ENCODE measurements at places on chromosomes 2 and 18.

GRCh38 chr2:100704156-100704555, 115.8 kb upstream of the NPAS2 start:
- DNase-seq, result no peak

DNA sequence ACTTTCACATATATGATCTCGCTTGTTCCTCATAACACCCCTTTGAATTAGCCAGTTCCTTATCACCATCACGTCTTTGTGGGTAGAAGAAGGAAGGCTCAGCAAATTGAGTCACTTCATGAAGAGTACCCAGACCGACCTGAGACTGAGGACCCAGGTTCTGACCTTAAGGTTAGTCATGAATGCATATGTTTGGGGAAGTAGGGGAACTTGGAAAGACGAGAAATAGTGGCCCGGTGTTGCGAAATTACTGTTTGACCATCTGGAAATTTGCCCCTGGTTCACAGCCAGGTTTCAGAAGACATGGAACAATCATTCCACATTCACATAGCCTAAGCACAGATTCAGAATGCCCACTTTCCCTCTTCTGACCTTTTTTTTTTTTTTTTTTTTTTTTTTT, 59.8 kb downstream of the MEIS1 start:
- peak; percentile 33 for DNase-seq

- no peak for DNase-seq
These were observed 113.9 kb downstream of the MREG start for GRCh38 chr2:215899141-215900074.

- DNase-seq, result no peak
These were observed 46.6 kb downstream of the ID2 start for GRCh38 chr2:8728305-8729015.

DNA sequence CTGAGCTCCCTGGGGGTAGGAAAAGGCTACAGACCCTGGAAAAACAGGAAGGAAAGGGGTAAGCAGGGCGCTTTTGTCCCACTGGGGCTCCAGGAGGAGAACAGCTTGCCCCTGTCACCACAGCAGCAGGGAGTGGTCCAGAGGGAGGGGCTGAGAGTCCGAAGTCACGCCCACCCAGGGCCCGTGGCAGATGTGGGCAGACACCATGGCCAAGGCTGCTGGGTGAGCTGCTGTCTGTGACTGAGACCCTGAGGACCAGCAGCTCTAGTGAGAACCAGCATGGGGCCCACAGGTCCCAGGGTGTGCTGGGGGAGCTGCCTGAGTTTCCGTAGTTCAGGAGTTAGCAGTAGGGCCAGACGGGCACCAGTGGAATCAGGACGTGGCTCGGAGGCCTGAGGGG, 162.0 kb downstream of the SPP2 start:
- DNase-seq, result no peak

DNA sequence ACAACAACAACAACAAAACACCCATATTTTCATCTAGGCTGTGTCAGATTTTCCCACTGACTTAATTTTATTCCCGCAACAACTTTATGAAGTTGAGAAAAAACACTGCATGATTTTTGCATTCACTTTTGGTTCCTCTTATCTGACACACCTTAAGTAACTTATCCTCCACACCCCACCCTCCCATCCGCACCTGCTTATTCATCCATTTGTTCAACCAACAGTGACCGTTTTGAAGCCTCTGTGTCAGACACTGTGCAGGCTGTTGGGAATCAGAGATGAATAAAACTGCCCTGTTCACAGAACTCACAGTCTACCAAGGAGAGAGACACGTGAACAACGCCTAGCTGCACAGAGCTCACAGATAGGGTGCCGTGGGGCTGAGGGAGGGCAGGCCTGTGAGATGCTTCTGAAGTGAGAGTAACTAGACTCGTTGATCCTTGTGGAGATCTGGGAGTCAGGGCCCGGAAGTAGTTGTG, 7.4 kb downstream of the CNNM4 start:
- DNase-seq, result no peak

- DNase-seq, result no peak
These were observed 90.1 kb downstream of the NFATC1 start for GRCh38 chr18:79485788-79486355.

DNA sequence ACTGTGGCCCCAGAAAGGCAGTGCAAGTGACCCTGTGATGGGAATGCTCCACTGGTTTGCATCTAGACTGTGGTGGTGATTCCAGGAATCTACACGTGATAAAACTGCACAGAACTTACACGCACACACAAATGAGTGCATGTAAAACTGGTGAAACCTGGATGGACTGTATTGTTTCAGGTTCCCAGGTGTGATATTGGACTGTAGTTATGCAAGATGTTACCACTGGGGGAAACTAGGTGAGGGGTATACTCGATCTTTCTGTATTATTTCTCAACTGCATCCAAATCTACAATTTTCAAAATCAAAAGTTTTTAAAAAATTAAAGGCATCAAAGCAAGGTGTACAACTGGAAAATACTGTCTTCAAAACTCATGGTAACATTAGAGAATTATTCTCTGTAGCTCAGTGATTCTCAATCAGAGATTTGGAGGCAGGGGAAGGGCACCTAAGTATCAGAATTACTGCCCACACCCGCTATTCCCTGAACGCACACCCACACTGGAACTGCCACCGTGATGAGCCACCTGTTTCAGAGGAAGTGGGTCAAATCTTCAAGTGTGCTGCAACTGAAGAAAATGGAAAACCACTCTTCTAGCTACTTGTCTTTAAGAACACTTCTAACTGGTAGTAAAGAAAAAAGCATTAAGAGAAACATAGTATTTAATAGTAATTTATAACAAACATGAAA, 26.7 kb downstream of the PTPN2 start:
- no peak for DNase-seq

DNA sequence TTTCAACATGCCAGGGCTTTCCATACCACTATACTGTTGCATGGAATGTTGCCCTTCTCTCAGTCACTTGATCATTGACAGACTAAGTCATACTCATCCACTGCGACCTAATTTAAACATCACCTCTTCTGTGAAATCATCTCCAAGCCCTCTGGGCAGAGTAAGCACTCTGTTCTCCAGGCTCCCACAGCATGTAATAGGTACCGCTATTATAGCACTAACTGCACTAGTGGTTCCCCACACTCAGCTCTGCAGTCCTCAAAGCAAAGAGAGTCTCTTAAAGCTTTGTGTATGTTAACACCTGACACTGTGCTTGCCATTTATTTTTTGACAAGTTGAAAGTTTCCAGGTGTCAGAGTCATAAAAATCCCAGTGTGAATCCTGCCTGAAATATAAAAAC, 947.2 kb downstream of the ERBB4 start:
- DNase-seq, result no peak

DNA sequence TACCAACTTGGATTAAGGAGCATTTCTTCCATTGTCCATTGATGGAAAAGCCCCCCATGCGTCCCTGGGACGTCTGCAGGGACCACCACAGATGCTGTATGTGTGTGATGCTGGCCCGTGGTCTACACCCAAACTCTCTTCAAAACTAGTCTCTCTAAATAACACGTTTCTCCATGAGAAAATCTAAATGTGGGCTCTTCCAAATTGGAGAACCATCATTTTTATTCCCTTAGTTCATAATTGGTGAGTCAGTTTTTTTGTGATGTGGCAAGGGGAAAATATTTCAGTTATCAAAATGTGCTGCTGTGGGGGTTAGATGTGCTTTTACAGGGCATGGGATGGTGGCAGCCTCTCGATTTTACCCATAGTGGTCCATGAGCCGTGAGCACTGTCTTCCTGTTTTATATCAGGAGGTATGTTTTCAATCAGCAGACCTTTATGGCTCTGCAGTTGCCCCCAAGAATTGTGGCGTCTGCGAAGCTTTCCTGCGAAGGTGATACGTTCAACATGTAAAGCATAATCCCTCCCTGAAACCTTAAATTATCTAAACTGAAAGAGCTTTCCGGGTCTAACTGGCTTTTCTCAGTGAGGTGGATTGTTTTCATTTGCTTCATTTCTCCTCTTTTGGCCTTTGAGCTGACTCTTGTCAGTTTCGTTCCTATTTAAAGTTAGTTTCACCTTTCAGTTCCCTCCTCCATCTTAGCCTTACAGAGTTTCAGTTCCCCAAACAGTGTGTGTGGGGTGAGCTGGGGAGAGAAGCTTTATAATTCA, 78.4 kb downstream of the SETBP1 start:
- DNase-seq, result no peak

DNA sequence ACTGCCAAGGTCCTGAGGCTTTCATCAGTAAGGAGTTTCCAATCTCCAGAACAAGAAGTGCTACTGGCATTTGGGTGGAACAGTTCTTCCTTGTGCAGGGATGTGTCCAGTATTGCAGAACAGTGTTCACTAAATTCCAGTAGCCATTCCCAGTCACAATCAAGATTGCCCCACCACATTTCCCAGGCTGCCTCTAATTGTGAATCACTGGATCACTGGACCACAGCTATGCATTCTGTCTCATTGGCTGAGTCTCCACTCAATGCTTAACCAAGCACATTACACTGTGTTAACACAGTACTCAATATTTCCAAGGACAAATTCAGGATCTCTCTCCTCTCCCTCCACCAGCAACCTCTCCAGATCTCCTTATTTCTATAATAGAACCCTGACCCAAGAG, 160.2 kb upstream of the CCDC150 start:
- peak; percentile 40 for DNase-seq

Data from mammary epithelial cell (primary cell).